Naive thymus-derived CD4-positive, alpha-beta T cell (primary cell): ENCODE measurements at places on chromosomes 6 and 20.

GRCh38 chr6:112304680-112305079, 42.5 kb upstream of the RFPL4B start:
- DNase-seq, result no peak

DNA sequence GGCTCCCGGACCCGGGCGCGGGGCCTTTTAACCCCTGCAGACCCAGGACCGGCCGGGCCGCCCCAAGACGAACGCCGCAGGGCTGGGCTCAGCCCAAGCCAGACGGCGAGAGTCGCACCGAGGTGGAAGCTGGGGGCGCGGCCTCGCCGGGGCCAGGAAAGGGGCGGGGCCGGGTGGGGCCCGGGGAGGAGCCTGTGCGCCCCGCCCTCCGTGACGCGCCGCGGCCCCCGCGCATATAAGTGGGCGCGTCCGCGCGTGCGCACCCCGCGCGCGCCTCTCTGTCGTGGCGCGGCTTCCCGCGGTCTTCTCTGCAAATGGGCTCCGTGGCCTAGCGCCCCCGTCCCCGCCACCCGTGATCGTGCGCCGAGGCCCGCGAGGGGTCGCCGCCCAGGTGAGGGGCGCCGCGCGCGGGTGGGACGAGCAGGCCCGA, at the start of gene PPDPF:
Gene PPDPF, plus strand, starts transcription at position 262 of the 430 bp plus-strand sequence. CDS start 544 bp downstream, outside the sequence.
- DNase-seq, result peak; percentile 83

GRCh38 chr20:2637246-2637645, 15.2 kb upstream of the NOP56 start:
- no peak for DNase-seq

GRCh38 chr6:75171567-75171966, 34.3 kb downstream of the COL12A1 start:
- DNase-seq, result no peak

DNA sequence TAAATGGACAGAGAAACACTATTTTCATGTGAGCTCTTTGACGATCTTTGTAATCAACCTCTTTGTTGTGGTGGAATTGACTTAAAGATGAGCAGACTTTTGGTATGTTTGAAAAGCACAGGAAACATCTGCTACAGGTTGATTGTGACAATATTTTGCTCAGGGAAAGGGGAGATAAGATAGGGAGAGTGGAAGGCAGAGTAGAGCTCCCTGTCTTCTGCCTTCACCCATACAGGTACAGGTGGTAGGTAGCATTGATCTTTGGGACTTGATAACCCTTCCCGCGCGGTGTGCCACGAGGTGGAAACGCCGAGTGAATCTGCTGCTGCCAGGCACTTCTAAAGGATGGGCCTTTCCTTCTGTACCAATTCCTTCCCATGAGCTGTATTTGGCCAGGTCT, 183.6 kb downstream of the UTRN start:
- peak; percentile 36 for DNase-seq

- no peak for DNase-seq
Measured at GRCh38 chr20:39700528-39700927, 738.4 kb downstream of the DHX35 start.

- DNase-seq, result no peak
Measured at GRCh38 chr20:13739731-13740649, 44.7 kb downstream of the ESF1 start.

DNA sequence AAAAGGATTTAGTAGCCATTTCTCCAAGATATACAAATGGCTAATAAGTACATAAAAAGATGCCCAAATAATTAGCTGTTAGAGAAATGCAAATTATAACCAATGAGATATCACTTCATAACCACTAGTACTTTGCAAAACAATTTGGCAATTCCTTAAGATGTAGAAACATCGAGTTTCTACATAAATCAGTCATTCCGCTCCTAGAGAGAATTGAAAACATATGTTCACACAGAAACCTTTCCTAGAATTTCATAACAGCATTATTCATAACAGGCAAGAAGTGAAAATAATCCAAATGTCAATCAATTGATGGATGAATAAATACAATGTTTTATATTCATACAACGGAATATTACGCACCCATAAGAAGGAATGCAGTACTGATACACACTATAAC, 20.5 kb upstream of the NT5E start:
- no peak for DNase-seq

DNA sequence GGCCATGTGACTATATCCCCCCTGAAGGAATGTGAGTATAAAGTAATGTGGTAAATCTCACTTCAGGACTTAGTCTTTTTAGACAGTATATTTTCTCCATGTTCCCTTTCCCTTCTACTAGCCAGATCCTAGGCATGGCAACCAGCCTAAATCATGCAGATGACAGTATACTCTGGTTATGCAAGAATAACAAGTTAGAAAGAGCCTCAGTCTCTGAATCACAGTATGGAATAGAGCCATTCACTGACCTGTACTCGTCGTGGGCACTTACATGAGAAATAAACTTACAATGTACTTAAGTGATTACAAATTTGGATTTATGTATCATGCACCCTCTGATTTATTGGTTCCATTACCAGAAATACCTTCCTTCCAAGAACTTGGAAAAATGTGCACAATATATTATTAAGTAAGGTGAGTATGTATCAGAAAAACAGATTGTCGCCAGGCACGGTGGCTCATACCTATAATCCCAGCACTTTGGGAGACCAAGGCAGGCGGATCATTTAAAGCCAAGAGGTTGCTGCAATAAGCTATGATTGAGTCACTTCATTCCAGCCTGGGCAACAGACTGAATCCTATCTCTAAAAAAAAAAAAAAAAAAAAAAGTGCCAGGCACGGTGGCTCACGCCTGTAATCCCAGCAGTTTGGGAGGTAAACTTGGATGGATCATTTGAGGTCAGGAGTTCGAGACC, 25.1 kb upstream of the FAM8A1 start:
- no peak for DNase-seq

DNA sequence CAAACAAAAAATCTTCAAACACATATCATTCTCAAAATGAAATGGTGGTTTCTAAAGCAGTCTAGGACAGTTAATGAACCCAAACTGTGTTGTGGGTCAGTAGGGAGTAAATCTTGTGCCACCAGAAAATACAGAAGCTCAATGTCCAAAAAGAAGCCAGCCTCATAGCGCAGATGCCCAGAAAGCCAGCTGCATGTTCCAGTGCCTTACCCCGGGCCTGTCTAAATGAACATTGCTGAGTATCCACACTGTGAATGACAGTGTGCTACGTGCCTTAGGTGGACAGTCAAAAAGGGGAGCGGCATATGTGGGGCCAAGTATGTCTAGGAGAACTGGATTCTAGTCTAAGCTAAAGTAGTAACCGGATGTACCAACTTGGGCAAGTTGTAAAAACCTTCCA, 10.9 kb downstream of the FYN start:
- no peak for DNase-seq

GRCh38 chr6:109454496-109455436, 806 bp downstream of the MICAL1 start:
- DNase-seq, result peak; percentile 84

DNA sequence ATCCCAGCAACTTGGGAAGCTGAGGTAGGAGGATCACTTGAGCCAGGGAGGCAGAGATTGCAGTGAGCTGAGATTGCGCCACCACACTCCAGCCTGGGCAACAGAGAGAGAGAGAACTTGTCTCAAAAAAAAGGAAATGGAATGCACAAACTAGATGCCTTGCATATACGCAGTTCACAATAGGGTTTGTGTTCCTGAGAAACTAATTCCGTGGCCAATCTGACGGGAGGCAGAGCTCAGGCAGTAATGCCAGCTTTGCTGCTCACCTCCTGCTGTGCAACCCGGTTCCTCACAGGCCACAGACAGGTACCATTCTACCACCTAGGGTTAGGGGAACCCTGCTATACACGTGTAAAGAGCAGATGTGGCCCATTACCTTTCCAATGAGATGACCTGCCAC, 1.4 kb downstream of the CDK5RAP1 start:
- DNase-seq, result no peak

- DNase-seq, result no peak
Measured at GRCh38 chr20:63433351-63433750, 39.1 kb downstream of the KCNQ2 start.

- DNase-seq, result no peak
Measured at GRCh38 chr6:4909063-4909706, 94.7 kb downstream of the RPP40 start.

DNA sequence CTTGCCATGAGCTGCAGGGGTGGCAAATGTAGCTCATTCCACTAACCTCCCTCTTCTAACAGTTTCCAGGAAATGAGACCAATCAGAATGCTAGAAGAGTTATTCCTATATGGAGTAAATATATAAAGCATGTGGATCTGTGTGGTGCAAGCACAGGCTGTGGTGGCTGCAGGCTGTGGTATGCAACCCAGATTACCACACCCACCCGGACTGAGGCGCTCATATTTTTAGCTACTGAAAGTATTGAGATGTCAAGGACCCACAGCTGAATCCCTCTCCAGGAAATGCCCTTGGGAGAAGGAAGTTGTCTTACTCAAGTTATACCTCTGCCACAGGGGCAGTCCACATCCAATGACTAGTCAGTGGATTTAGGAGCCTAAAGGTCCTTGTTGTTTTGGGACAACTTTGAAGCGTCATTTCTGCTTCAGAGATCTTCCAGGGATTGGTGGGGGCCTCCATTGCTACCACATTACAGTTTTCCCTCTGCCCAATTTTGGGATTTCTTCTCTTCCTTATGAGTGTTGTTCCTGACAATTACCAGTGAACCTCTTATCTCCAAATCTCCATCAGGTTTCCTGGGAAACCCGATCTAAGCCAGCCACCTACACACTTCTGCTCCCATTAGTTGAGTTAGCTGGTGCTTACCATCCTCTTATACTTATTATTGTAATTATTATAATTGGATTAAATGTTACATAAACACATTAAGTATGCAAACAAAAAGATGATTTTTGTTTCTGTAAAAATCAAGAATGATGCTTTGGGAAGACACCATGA, 12.1 kb upstream of the REPS1 start:
- DNase-seq, result no peak

DNA sequence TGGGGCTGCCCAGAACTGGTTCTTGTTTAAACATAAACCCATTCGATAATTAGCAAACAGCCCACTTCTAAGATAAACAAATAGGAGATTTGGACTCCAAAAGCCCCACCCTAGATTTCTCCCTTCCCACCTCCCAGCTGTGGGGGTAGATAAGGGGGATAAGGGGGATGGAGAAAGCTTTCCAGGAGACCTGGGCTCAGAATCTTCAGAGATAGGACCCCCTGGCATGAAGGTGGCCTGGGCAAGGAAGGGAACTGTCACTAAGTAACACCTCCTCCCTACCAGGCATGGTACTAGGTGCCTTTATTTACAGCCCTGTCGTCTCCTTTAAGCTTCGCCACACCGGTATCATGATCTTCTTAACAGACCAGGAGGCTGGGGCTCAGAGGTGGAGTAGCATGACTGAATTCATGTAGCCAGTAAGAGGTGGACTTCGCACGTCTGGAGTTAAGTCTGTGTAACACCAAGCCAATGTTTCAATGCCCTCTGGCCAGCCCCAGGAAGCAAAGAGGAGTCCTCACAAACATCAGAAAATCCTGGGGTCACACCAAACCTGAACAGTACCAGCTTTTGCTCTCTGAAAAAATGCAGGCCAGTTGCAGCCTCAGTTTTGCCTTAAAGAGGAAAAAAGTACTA, 4.6 kb downstream of the SDC4 start:
- DNase-seq, result no peak

DNA sequence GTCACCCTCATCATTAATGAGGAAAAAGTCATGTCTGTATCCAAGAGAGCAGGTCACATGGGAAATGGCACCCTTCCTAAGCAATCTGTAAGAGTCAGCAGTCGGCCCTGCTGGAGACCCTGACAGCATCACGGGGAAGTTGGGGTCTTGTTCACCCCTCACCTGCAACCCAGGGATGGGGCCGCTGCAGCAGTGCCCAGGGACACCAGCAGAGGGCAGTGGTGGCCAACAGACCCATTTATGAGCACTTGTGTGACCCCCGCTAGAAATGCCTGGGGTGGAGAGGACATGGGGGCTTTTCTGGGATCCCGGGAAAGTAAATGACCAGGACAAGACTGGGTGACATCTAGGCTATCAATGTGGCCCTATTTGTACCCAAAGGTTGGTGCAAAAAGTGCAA, 35.9 kb downstream of the ANKRD60 start:
- no peak for DNase-seq

DNA sequence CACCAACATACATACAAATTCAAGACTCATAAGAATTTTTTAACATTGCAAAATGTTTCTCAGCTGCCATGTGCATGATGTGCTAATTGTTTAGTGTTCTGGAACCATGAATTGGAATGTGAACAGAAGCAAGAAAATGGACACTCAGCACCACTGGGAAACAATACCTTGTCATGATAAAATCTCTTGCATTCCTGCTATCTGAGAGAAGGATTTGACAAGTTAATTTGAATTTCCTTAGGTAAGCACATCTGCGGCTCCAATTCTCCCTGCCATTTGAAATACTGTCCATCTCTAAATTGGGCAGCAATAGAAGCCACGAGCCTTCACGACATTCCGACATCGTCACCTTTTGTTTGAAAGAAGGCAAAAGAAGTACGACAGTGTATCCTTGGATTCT, 1104.6 kb upstream of the MAP3K7 start:
- DNase-seq, result no peak

GRCh38 chr20:31784354-31785044, 34.7 kb upstream of the MYLK2 start:
- no peak for DNase-seq
